Tongue (tissue), 3 donors: ENCODE measurements at places on chromosomes 3 and 15.

DNA sequence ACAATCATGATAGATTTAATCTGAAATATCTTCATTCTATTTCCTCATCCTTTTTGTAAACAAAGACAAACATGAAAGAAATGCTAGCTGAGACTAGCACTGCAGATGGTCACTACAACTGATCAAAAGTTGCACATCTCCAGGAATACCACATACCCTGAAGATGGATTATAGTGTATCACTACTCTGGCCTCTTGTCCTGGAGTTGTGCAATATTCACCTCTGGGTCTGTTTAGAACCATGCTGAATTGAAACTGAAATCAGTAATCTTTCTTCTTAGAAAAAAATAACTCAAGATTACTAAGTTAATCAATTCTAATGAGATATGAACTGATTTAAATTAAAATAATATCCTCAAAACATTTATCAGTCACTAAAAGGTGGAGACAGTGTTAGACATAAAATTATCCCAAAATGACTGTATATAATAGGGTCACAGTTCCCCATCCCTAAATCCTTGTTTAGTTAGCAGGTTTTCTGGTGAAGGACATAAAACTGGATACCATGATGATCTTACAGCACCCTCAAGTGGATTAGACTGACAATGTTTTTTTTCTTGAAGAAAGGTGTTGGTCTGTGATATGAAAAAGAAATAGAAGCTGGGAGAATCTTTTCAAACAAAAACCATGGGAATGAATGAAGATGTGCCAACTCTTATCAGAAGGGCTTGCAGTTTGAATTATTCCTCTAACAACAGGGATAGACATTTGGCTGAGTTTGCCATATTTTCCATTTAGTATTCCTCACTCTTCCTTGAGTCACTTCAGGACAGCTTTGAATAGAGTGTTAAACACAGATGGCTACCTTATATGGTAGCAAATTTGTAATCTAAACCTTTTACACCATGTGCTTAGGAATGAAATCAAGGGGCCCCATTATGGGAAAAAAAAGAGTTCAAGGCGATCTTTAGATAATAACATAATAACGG, 7.1 kb upstream of the TTC14 start:
- DNase-seq = peak; percentile 14

GRCh38 chr15:90650117-90650955, 66.8 kb upstream of the BLM start:
- DNase-seq = no peak

DNA sequence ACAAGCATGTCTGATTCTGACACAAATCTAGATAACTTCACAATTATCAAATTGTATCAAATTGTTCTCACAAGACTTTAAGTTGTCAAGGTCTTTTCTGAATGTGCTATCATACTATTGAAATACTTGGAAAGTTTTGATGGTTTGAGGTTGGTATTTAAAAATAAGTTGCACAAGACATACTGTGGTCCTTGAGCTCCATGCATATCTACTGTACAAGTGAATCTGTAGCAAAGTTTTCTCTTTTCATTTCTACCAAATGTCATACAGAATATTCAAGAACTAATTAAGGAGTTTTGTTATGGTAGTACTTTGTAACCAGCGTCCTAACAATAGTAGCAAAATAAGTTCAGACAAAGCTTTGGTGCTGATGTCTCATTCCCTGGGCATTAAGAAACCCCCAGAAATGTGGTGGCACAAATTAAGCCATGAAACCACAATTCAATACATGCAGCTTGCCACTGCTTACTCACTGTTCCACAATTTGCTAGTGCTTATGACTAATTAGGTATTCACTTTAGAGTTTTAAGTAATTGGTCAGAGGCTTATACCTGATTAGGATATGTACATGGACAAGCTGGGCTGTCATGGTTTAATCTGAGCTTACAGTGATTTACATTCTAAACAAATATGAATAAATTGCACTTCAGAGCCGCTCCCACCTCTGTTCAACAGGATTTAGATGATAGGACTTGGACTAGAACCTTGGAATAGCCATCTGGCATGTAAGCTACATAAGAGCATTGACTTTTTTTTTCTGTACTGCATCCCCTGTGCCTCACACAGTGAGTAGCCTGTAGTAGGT, 8.8 kb downstream of the TBC1D23 start:
- DNase-seq = no peak

DNA sequence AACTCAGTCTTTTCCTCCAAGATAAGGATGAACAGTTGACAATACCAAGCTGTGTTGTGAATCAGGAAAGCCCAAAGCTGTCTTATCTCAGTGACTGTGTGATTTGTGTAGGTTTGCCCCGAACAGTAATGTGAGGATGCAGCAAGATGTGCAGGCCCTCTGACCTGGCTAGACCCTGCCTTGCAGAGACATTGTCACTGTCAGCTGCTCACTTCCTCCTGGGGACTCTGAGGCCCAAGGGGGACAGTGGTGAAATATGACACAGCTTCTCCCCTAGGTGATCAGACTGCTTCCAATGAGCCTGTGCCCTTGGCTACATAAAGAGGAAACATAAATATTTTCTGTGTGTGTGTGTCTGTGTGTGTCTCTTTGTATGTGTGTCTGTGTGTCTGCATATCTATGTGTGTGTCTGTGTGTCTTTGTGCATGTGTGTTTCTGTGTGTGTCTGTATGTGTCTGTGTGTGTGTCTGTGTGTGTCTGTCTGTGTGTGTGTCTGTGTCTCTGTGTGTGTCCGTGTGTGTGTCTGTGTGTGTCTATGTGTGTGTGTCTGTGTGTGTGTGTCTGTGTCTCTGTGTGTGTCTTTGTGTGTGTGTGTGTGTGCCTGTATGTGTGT, 21.7 kb downstream of the LRRK1 start:
- no peak for DNase-seq

- DNase-seq = no peak
Measured at GRCh38 chr3:129971351-129972052, 3.0 kb upstream of the TRH start.

- peak; percentile 27 for DNase-seq
Measured at GRCh38 chr3:96000966-96001365, 813.4 kb upstream of the EPHA6 start.

- peak; percentile 43 for DNase-seq
Measured at GRCh38 chr15:93670931-93671330, 560.4 kb upstream of the MCTP2 start.

GRCh38 chr3:172130717-172131050, 91.3 kb downstream of the FNDC3B start:
- DNase-seq = no peak

DNA sequence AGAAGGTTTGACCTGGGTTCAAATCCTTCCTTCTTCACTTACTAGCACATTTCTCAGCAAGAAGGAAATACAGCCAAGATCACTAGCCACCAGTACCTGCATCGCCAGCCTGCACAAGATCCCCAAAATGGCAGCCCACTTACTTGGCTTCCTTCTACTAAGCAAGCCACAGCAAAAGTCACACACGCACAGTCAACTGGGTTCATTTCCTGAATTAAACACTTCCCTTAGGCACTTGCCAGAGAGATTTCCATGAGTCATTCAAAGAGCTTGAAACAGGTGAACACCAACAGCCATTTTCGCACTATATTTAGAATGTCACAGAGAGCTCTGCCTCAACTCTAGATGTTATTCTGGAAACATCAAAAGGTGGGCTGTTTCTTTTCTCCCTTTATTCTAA, 42.6 kb downstream of the MGLL start:
- no peak for DNase-seq

DNA sequence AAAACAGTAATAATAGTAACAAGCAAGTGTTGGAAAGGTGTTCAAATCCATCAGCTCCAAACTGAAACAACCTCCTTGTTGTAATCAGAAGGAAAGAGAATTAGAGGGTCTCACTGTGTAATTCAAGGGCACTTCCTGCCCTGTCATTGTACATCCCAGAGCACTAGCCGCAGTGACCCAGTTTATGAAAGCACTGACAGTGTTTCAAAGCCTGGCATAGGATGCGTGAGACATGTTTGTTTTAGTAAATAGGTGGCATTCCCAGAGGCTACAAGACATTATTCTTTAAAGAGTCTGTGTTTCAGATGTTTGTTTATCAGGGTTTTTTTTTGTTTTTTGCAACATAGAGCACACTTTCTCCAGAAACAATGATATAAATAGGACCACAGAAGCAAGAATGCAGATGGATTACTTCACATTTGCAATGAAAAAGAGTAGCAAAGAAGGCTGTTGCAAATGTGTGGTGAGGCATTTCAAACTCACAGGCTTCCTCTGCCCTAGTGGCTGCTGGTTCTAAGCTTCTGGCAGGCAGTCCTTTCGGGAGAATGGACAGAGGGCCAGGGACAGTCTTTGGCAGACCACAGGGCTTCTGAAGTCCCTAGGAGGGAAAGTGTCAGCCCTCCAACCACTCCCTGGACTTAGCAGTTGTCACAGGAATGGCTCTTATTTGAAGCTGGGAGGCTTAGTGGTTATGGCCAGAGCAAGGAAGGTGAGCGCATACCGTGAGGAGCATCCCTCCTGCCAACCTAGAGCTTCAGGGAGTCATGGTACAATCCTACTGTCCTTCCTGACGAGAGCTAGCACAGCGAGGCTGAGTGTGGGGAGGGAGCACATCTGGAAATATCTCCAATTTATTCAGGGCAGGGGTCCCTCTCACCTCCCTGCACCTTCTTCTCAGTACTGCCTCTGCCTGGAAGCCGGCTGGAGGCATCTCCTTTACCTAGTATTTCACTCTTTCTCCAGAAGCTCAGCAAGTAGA, 31.4 kb upstream of the TIPARP start:
- no peak for DNase-seq

- DNase-seq = no peak
Measured at GRCh38 chr3:189297932-189298331, 126.2 kb downstream of the TPRG1 start.

DNA sequence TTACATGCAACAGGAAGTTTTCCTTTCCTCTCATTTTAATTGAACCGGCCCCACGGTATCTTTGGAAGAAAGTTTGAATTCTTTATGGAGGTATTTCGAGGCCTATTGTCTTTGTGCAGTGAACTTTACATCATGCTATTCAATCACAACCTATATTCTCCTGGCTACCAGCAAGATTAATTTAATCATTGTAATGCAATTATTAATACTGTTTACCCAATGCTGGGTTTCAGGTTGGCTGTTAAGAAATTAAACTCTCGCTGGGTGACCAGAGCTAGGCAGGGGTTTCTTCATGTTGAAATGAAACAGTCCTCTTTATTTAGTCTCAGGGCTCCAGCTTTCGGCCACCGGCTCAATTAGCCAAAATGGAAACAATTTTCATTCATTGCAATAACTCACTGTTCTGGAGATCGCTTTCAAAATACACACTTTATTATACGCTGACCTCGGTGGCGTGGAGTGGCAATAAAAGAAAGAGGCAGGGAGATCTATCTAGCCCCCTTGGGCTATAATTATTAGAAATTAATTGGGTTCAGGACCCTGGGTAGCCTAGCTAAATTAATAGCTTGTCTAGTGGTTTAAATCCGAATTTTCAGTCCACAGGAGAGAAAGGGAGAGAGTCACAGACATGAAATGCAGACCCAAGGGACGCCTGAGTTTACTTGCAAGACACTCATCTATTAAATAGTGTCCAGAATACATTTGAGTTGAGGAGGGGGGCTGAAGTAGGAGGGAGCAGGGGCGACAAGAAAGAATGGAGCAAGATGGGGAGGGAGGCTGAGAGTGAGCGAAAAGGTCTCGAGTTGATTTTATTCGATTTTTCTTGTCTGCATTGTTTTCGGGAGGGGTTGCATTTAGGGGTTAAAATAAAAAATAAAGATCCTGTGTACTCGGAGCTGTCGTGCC, 3.9 kb upstream of the MECOM start:
- DNase-seq = peak; percentile 42

- DNase-seq = peak; percentile 56
Measured at GRCh38 chr15:66943456-66944095, 121.8 kb upstream of the SMAD3 start.

- no peak for DNase-seq
Measured at GRCh38 chr3:164779816-164780215, 298.5 kb downstream of the SI start.

GRCh38 chr3:72959336-72959735, 37.3 kb upstream of the PPP4R2 start:
- no peak for DNase-seq

GRCh38 chr15:67064607-67065530, 533 bp upstream of the SMAD3 start:
- DNase-seq = no peak

DNA sequence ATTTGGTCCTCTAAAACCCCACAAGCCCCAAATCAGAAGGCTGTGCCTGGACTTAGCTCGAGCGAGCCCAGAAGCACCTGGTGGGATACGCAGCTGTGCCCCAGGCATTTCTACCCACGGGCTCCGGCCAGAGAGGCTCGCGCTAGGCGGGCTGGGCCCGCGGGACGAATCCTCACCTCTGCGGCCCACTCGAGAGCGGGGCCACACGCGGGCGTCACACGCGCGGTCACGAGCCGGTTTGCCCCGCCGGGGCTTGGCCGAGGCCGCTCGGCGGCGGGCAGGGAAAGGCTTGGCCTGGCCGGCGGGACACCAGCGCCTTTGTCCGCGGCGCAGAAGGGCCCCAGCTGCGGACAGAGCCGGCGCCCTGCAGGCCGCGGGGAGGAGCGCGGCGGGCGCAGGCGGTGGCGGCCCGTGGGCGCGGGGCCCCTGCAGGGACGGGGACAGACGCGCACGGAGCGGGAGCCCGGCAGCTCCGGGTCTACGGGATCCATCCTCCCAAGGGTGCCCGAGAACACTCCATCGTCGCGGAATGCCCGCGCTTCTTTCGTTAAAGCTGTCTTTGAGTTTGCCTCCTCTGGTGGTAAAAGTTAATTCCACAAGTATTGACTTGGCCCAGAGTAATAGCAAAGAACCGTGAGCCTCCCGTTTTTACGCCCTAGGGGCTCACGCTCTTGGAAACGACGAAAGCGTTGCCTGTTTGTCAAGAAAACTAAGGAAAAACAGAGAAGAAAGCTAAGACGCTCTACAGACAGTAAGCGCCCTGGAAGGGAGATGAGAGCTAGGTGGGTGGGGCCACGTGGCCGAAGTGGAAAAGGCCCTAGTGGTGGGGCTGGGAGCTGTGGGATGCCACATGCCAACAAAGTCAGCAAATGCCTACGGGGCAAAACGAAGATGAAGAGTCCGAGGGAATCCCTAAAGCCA, 26.4 kb downstream of the TYRO3 start:
- peak; percentile 76 for DNase-seq

GRCh38 chr15:100005013-100005412, 271.8 kb upstream of the LYSMD4 start:
- no peak for DNase-seq

- DNase-seq = no peak
Measured at GRCh38 chr15:63950911-63951481, 95.3 kb downstream of the DAPK2 start.

GRCh38 chr3:173711619-173712018, 314.1 kb downstream of the NLGN1 start:
- no peak for DNase-seq
